ENCODE measurements at places on chromosomes 6 and 20.

DNA sequence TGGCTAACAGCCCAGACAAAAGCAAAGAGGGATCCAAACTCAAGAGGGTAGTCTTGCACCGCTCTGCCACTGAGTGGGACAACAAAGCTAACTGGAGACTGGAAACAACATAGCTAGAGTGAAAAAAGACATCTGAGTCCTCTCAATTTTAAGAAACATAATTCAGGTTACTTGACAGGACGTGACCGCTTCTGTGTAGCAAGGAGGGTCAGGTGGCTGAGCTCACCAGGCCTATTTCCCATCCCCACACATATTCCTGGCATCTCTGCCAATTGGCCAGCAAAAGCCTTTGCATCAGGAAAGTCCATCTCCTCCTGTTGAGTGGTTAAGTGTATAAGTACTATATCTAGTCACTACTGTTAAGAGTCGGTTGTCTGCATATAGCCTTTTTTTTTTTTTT is 25.3 kb upstream of the TBC1D20 start:
- no peak for DNase-seq

DNA sequence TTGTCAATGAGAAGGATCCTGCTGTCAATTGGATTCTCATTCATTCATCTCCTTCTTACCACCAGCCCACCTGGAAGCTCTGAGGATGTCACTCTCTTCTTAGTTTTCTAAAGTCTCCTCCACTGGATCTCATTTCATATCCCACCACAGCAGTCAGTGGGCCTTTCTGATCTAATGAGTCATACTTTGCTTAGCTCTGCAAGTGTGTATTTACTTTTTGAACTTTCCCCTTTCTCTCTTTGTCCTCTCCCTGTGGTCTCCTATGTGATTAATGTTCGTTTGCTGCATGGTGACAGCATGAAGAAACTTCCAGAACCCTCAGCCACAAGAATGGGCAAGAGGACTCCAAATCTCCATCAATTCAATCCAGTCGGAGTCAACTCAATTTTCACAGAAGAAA is 63.6 kb upstream of the SYNDIG1 start:
- peak; percentile 34 for DNase-seq

DNA sequence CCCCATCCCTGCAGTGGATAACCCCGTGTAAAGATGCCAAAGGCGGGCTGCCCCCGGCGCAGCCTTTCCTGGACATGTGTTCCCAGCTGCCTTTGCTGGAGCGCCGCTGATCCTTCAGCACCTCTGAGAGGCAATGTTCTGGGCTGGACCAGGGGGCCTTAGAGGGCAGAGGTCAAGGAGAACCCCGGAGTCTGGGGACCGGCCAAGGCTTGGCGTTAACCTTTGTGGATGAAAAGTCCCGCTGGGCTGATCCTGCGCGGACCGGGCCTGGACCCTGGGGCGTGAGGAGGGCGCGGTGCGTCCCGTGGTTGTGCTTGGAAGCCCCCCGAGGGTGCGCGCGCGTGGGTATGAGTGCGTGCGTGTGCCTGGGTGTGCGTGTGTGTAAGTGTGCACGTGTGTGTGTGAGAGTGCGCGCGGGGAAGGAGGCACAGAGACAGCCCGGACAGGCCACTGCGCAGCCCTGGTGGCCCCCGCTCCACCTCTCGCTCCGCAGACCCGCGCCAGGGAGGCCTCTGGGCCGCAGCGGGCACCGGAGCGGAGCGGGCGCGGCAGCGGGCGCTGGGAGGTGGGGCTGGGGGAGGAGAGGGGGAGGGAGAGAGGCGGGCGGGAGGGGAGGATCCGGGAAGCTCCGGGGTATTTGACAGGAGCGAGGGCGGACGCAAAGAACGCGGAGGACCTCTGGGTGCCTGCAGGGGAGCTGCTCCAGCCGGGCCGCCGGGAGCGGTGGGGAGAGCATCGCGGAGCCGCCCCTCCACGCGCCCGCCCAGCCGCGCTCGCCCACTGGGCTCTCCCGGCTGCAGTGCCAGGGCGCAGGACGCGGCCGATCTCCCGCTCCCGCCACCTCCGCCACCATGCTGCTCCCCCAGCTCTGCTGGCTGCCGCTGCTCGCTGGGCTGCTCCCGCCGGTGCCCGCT is at the start of gene SMOC2:
SMOC2 (plus strand) TSS at position 665 of the 914 bp plus-strand sequence; CDS start at position 852, 187 bp downstream.
- no peak for DNase-seq

DNA sequence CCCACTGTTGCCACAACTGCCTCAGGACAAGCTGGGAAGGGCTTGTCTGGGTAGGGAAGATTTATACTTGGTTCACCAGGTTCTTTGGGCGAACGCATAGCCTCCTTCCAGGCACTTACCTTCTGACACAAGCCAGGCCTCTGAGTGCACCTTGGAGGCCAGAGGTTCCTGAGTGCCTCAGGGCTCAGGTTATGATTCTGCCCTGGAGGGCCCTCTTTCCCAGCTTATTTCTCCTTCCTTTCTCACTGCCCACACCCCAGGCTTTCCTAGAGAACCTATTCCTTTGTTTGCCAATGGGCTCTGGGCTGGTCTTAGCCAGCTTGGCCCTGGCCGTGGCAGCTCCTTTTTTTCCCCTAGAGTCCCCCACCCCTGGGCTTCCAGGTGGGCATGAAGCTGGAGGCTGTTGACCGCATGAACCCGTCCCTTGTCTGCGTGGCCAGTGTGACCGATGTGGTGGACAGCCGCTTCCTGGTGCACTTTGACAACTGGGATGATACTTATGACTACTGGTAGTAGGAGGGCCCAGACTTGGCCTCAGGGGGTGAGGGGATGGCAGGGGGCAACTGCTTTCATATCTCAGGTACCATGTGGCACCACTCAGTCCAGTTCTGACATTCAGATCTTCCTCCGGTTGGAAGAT is 25.0 kb downstream of the L3MBTL1 start:
- DNase-seq, result no peak

All from fibroblast of upper back skin (primary cell).